Memory B cell (primary cell): ENCODE measurements at places on chromosomes 6 and 20.

- DNase-seq: no peak
Measured at GRCh38 chr20:35002426-35003210, 47.0 kb downstream of the MYH7B start.

GRCh38 chr20:60137657-60138245, 179.5 kb downstream of the CDH26 start:
- DNase-seq: no peak

DNA sequence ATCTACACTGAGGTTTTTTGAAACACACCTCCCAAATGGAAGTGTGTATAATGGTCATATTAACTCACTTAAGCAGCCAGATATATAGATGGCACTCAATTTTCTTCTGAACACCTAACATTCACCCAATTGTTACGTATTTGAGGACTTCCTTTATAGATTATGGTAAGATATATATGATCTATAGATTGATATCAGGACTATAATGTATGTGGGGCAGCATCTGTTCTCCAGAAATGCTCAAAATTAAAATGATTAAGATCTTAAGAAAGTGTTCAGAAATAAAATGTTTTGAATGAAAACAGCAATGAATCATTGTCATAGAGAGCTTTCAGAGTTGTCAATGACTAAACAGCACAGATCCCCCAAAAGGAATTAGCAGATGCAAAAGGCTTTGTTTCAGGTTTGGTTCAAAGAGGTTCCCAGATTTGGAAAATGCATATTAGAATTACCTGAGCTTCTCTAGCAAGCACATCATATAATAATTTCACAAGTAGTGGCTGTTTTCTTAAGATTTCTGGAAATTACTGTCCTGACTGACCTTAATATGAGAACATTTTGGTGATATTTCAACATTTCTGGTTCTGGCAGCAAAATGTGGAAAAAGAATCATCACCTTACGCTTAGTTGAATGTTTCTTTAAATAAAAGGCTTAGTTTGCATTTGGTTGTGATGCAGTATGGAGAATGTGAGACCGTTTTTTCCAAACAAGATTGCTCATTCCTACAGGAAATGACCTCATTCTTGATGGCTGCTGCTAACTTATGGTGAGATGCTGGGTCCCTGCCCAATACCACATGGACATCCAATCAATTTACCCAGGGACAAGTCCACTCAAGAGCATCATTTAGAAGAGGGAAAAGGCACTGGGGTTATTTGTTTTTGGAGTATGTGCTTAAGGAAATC, 31.5 kb downstream of the TRAF3IP2 start:
- DNase-seq: no peak

- DNase-seq: no peak
Measured at GRCh38 chr20:23082846-23083552, 3.1 kb downstream of the CD93 start.

DNA sequence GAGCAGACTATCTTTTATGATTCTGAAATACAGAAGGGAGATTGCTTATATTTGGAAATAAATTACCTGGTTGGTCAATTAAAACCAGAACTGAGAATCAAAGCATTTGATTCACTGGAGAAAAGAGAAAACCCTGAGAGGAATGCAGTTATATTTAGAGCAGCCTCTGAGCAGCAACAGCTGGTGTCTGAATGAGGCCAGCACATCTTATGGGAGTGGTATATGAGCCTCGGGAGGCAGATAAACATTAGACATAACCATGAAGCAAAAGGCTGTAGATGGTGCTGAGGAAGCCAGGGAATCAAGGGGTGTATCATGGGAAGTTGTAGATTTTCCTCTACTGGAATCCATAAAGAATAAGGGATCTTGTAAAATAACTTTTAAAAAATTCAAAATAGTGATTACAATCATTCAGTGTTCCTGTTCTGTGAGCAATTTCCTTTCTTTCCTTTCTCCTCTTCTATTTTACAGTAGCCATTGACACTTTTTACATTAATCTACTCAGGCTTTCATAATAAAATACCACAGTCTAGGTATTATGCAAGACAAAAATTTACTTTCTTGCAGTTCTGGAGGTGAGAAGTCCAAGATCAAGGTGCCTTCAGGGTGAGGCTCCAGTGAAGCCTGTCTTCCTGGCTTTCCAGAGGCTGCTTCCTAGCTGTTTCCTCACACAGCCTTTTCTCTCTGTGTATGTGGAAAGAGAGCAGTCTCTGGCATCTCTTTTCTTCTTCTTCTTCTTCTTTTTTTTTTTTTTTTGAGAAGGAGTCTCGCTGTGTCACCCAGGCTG, 32.8 kb upstream of the ENPP5 start:
- no peak for DNase-seq

GRCh38 chr6:20447157-20447556, 45.5 kb downstream of the E2F3 start:
- no peak for DNase-seq

DNA sequence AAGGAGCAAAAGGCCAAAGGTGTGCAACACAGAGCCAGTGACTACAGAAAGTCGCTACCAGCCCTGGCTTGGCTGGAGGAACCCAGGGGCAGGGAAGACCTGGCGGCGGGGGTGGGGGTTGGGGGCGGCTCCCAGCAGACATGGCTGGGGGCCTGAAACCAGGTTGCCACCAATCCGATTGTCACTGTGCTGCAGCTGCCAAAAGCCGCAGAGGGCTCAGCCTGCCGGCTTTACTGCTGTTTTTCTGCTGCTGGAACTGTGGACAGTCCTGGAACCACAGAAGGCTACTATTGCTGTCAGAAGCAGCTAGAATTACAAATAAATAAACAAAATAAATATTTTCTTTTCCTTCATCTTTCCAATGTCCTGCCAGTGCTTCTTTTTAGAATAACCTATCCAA, 25.7 kb upstream of the OGFRL1 start:
- no peak for DNase-seq

DNA sequence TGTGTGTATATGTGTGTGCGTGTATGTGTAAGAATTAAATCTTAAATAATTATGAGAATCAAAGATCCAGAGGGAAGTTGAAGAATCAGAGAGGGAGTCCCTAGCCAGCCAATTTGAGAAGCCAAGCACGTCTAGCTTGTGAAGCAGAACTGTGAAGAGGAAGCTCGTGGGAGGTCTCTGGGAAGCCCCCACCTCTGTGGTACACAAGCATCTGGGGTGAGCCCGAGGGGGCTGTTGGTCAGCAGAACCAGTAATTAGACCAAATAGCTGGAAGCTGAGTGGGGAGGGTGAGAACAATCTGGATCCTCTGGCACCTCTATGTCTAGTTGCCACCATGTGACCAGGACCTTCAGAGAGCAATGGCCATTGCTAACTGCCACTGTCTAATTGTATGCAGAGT, 310.0 kb upstream of the PRND start:
- DNase-seq: no peak

- no peak for DNase-seq
Measured at GRCh38 chr20:19885939-19886660, 128.0 kb downstream of the RIN2 start.

DNA sequence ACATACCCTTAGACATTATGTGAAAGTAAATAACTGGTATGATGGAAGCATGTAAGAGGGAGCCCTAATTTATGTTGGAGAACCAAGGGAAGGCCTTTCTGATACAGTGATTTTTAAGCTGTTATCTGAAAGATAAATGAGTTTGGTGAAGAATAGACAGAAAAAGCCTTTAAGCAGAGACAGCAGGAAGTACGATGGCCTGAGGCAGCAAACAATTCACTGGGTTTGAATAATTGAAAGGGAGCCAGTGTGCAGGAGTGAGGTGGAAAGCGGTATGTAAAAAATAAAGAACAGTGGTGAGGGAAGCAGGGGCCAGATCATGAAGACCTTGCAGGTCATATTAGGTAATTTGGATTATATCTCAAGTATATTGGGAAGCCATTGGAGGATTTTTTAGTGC, 4.1 kb upstream of the RAB23 start:
- no peak for DNase-seq

DNA sequence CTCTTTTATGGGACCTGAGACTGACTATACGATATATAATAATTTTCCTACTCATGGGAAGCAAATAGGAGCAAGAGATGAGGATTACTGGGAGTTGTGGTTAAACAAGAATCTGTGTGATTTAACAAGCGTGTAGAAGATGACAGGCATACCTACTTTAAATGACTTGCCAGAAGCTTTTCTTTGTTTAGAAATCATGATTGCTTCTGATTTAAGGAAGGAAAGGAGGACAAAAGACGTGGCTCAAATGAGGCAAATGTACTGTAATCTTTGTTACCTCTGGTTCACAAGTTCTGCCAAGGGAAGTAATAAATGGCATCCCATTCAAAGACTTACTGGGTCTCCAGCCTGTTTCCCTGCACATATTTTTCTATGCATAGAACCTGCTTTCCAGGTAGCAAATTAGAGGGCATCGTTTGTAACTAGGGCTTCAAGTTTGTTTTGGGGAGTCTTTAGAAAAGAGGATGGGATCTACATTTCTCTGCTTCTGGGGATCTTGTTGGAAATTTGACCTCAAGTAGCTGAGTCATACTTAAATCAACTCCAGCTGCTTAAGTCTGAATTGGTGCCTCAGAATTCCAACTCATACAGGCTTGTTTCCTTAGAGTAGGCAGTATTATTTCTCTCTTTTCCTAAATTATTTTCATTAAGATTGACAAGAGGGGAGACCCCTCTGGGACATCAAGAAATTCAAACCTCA, 2.9 kb upstream of the TRMT11 start:
- DNase-seq: no peak

- DNase-seq: no peak
Measured at GRCh38 chr6:135658916-135659315, 161.4 kb upstream of the AHI1 start.

GRCh38 chr6:74967821-74968220, 238.0 kb downstream of the COL12A1 start:
- DNase-seq: no peak

DNA sequence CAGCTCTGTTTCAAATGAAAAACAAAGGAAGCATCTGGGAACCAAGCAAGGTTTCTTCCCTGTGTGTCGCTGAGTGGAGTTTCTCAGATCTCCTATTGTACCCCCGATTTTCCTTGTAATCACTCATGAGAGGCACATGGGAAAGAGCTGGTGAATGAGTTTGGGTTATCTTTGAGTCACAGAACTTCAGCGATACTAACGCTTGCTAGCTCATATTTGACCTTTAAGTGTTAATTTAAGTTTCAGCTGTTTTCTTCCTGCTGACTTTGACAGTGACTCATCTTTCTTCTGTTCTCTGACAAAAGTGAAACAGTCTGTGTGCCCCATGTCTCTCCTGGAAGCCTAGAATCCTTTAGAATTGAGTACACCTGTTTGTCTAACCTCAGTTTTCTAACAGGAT, 261.1 kb upstream of the RGS17 start:
- no peak for DNase-seq
